ENCODE measurements at places on chromosomes 6 and 20.

GRCh38 chr6:154012852-154013251 is 26.2 kb upstream of the OPRM1 start:
- no peak for DNase-seq

GRCh38 chr20:9955646-9956045 is 79.1 kb upstream of the ANKEF1 start:
- no peak for DNase-seq

GRCh38 chr6:167706313-167707109 is 120.2 kb upstream of the AFDN start:
- peak; percentile 48 for DNase-seq

- DNase-seq: no peak
Measured at GRCh38 chr6:11058406-11058805, 14.3 kb upstream of the ELOVL2 start.

DNA sequence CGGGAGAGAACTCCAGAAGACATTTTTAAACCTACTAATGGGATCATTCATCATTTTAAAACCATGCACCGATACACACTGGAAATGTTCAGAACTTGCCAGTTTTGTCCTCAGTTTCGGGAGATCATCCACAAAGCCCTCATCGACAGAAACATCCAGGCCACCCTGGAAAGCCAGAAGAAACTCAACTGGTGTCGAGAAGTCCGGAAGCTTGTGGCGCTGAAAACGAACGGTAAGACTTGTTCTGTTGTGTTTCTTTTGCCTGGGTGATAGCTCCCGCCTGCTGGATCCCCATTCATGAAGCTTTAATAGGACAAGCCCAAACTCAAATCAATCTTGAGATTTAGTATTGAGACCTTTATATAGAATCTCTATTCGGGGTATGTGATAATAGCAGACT is 4.2 kb downstream of the TNFAIP3 start:
- no peak for DNase-seq

- no peak for DNase-seq
Measured at GRCh38 chr6:142845624-142846458, 99.1 kb downstream of the HIVEP2 start.

DNA sequence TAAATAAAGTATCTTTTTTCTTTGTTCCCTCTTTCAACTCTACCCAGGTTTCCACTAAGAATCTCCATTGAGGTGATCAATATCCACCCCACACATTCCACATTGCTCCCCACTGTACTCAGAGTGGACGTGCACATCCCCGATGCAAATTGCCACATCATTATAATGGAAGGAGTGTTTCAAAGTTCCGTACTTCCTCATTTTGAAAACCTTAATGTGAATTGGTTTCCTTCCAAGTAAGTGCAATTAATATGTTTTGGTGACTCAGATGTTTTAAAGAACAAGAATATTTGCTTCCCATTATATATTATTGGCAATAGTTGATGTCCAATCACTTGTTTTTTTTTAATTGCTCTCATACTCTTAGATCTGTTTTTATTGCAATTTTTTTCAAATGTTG is 463.6 kb downstream of the HACE1 start:
- DNase-seq: no peak

All from stimulated activated CD4-positive, alpha-beta T cell treated with anti-CD3 and anti-CD28 coated beads, Interleukin-2, amount 100 ng/mL, for 48 hours (primary cell).